ENCODE measurements at places on chromosomes 5 and 9.

DNA sequence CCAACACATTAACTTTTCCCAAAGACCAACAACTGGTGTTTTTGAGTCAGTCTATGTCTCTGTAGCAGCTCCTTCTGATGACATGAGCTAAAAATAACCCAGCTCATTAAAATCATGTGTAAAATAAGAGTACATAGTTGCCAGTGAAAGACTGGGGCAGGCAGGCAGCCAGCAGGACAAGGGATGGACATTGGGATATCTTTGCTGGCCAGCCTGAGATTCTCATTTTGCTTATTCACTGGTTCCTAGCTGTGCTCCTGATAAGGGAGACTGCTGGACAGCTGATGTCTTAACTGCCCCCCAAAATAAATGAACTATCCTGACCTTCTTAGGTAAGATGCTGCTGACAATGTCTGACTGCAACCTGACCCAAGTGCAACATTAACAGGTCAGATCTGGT lies 33.9 kb downstream of the EPB41L4B start:
- no peak for DNase-seq

- DNase-seq, result no peak
Measured at GRCh38 chr5:39169081-39169480, 50.3 kb downstream of the FYB1 start.

DNA sequence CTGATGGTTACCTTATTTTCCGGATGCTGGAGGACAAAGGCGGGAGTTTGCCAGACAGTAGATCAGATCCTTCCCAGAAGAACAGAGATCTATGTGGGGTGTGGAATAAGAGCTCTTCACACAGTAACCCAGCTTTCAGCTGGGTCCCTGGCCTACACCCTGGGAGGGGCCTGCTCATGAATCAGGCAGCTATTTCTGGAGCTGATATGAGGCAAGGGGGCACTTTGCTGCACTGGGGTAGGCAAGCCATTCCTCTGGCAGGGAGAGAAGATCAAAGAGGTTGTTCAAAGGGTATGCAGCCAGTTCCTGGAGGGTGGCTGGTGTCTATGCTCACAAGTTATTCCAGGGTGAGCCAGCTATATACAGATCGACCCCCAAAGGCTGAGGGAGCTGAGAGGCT lies 48.6 kb downstream of the CYSTM1 start:
- no peak for DNase-seq

- DNase-seq, result no peak
Measured at GRCh38 chr9:123642291-123643278, 286.6 kb downstream of the CRB2 start.

DNA sequence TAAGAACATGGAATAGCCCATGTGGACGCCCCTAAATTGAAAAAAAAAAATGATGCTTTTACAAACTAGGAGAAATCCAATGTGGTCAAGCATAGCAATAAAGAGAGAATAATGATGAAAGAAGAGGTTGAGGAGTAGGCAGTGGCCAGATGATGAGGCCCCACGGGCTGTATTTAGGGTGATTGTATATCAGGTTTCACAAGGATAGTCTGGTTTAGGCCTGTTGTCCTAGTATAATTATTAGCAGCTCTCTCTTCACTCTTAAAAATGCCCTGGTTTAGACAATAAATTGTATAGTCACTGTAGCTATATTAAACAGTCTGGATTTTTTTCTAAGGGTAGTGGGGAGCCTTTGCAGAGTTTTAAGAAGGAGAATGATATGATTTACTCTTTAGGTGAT lies 102.4 kb upstream of the PRRC1 start:
- DNase-seq, result no peak
